ENCODE measurements at places on chromosomes 6 and 20. TPM values are rescaled to one million over a fixed set of nuclear protein-coding genes. Genes with fewer than 3 reads are reported as not detected.

The AIF1 gene
- 117 TPM for total RNA-seq

The EDN3 gene
- total RNA-seq: 0.14 TPM

- no peak for DNase-seq
These were observed 2.6 kb downstream of the GFOD1 start for GRCh38 chr6:13484827-13485226.

The F13A1 gene
- not detected for total RNA-seq

The MEP1A gene
- total RNA-seq: not detected

DNA sequence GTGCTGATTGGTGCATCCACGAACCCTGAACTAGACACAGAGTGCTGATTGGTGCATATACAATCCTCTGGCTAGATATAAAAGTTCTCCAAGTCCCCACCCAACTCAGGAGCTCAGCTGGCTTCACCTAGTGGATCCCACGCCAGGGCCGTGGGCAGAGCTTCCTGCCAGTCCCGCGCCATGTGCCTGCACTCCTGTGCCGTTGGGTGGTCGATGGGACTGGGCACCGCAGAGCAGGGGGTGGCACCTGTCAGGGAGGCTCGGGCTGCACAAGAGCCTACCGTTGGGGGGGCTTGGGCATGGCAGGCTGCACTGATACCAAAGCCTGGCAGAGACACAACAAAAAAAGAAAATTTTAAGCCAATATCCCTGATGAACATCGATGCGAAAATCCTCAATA, 185.4 kb upstream of the ASCC3 start:
- no peak for DNase-seq

GRCh38 chr6:34246563-34247391, 2.0 kb downstream of the SMIM29 start:
- DNase-seq: peak; percentile 57

The NRM gene
- 35.7 TPM for total RNA-seq

The RGL2 gene
- 24.5 TPM for total RNA-seq

All from activated naive CD4-positive, alpha-beta T cell treated with anti-CD3 and anti-CD28 coated beads, Interleukin-2, amount 50 U/mL, for 72 hours (primary cell).